ENCODE measurements at places on chromosomes 5 and 9.
A peak's percentile ranks its signal among the peaks of the same experiment; 100 is the strongest.

GRCh38 chr9:129030191-129030590 lies 2.1 kb upstream of the SH3GLB2 start:
- DNase-seq = no peak

DNA sequence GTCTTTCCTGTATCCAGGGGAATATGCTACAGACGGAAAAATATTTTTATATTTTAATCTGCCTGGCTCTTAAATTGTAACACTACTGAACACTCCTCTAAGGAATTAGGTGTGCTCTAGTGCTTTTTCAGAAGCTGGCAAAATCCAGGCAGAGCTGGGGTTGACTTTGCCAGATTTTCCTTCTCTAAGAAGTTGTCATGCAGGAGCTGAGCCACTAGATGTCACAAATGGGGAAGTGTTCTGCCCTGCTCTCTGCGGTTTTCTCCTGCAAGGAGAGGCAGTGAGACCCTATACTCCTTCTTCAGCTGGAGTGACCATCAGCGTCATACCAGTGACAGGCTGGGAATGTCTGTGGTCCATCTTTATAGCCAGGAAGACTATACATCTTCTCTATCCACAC lies 112.5 kb downstream of the HAPLN1 start:
- DNase-seq = no peak

GRCh38 chr9:120888626-120889025 lies 11.6 kb upstream of the PHF19 start:
- no peak for DNase-seq

GRCh38 chr5:89436464-89436863 lies 553.5 kb upstream of the MEF2C start:
- DNase-seq = no peak

GRCh38 chr5:26610577-26610976 lies 427.8 kb downstream of the CDH9 start:
- DNase-seq = no peak

DNA sequence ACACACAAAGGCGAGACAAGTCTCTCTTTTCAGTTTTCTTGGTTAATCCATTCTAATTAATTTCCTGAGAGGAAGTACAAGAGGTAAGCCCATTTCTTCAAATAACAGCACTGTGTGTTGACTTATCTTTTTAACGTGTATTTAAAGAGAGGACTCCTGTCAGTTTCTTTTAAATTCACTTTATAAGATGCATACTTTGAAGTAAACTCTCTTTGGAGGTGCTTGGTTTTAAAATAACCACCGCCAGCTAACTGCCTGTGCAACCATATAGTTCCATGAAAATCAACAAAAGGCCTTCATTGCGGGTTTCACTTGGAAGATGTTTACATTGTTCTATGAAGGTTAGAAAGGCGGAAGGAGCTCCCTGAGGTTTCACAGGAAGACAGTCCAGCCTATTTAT lies 13.1 kb upstream of the SERINC5 start:
- DNase-seq = no peak

GRCh38 chr5:143790457-143791112 lies 21.4 kb upstream of the HMHB1 start:
- no peak for DNase-seq

DNA sequence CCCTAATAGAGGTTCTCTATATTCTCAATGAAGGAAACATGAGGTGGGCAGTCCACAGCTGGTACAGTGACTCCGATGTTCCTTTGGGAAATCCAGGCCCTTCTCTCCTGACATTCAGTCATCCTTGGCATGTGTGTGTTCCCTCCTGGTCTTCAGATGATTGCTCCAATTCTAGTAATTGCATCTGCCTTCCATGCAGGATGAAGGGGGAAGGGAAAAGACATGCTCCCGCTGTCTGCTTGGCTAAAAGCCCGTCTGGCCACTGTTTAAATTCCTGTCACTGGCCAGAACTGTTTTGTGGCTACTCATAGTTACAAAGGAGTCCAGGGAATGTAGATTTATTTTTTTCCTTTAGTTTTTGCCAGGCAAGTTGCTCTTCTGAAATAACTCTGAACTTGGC lies 65.0 kb downstream of the MAST4 start:
- DNase-seq = no peak

- peak; percentile 29 for DNase-seq
Observed at GRCh38 chr5:42951293-42951840, 88.8 kb downstream of the ANXA2R start.

GRCh38 chr5:65749956-65750355 lies 28.0 kb downstream of the NLN start:
- DNase-seq = no peak

DNA sequence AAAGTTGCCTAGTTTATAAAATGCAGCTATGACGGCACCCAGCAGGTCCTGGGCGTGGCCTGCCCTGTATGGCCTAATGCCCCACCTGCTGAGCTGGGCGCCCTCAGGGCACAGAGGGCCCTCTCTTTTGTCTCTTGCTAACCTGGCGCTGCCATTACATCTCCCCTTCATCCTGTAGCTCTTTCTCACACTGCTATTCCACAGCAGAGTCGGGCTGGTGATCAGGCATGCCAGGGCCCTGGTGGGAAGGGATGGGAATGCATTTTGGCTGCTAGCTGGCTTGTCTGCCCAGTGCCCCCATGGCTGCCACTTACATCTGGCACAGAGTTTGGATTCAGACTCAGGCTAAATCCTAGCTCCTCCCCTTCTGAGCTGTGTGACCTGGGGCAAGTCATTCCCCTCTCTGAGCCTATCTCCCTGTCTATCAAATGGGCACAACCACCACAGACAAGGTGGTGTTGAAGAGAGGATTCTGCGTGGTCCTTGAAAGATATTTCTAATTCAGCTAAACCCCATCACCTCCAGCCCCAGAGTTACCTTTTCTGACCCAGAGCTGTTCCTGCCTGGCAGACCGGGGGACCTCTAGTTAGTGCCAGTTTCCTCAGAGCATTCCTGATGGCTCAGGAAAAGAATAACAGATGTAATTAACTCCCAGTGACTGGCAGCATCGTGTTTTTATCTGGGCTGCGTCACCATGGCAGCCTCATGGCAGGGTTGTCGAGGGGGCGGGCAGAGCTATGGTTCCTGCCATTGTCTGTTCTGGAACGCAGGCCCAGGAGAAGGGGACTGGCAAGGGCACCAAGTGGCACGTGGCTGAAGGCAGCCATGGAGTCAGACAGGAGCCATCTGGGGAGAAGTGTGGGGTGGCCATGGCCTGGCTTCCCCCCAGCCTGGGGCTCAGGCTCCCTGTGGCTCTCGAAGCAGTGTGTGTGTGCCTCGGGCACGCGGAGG lies 6.3 kb downstream of the PRR7 start:
- no peak for DNase-seq

DNA sequence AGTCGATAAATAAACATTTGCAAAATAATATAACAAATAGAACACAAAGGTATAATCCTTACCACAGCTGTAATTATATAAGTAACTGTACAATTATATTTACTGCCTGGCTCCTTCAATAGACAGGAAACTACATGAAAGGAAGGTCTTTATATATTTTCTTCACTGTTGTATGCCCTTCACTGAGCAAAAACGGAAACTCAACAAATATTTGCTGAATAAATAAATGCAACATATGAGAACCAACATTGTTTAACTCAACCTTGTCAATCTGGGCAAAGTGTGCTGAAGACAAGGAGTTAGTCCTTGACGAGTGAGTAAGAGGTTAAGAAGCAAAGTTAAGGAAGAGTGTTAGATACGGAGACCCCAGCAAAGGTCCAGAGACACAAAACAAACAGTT lies 22.6 kb downstream of the PSMD5 start:
- no peak for DNase-seq

- DNase-seq = no peak
Observed at GRCh38 chr5:1465117-1465516, 19.9 kb upstream of the SLC6A3 start.

DNA sequence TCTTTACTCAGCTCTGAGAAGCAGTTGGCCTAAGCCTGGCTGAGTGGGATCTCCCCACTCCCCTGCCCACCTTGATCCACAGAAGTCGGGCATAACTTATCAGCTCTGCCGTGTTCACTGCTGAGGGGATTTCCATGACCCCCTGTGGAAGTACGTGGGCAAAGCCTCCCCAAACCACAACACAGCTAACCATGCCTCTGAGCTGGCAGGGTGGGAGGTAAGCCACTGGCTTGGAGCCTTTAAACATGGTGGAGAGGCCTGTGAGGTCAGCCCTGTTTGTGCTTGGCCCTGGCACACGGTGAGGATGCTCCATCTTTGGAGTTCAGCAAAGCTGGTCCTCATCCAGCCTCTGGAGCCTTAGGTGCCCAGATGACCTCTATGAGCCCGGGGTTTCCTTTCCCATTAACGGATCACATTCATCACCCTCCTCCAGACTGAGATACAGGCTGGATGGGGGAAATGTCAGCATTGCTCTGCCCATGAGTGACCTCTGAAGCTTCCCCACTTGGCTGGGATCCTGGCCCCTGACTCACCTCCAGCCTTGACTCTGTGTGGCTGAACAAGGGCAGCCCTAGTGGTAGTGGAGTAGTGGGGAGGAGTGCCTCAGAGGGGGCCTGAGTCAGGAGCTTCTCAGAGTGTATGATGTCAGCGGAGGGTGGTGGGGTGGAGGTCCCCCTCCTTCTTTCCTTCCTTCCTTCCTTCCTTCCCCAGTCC lies 6.2 kb downstream of the PDLIM4 start:
- DNase-seq = no peak

DNA sequence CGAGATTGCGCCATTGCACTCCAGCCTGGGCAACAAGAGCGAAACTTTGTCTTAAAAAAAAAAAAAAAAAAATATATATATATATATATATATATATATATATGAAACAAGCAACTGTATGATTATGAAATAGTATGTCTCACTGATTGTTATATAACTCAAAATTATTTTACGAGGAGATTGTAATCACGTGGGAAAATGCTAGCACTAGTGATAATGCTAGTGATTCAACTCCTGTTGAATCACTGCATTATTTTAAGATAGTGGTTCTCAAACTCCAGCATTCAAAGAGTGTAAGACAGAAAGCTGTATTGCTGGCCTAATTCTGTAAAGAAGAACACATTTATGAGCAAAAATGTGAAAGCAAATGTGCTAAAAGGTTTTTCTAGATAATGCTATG lies 12.4 kb upstream of the PTPN3 start:
- no peak for DNase-seq

DNA sequence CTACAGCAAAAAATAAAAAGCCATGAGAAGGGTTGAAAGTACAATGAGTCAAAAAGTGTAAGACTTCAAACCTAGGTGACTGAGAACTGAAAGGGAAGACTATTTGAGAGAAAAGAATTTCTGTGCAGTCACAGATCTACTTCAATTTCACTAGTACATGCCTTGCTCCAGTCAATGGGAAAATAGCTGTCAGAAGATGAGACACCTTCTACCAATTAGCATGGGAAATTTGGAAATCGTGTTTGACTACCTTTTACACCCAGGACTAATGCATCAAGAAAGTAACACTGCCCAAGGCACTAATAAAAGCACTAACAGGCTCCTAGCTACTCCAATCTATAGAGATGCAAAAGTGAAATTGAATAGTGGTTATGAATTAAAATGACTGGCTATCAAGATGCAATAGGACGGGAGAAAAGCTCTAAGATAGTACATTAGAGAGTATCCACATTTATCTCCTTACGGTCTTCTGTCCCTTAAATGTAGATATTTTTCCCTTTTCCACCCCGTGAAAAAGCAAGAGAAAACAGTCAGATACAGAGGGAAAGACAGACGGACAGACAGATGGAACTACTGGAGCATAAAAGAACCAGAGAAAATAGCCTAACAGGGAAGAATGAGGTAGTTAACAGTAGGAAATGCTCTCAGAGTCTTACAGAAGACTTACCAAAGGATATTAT lies 15.2 kb downstream of the ERP44 start:
- no peak for DNase-seq

GRCh38 chr5:16033187-16033925 lies 146.2 kb downstream of the MARCHF11 start:
- DNase-seq = no peak

- DNase-seq = no peak
Observed at GRCh38 chr9:95626885-95627558, 110.3 kb upstream of the PTCH1 start.

DNA sequence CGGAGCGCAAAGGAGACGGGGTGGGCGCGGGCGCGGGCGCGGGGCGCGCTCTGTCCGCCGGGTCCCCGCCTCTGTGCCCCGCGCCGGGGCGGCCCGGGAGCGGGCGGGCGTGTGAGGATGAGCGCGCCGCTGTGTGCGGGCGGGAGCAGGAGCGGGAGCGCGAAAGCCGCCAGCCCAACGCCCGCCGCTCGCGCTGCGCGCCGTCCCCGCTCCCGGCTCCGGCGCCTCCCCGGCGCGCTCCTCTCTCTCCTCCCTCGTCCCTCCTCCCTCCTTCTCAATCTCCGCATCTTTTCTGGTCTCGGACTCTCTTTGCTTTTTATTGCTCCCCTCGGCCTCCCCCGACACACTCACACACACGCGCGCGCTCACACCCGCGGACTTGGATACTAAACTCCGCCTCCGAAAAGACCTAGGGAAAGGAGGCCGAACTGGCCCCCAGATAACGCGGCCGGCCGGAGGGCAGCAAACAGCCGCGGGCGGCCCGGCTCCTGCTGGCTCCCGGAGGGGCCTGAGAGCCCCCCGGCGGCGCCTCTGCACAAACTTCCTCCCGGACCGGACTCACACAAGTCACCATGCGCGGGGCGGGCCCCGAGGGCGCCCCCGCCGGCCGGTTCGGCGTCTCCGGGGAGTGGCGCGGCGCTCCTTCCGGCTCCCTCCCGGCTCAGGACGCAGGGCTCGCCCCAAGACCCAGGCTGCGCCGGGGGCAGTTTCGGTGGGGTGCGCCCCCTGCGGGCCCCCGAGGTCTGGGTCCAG lies at the start of gene FIBCD1:
FIBCD1 (minus strand) TSS at position 596 of the 753 bp plus-strand sequence. CDS start 640 bp downstream, outside the sequence.
- DNase-seq = no peak

GRCh38 chr9:68640421-68641089 lies 64.5 kb upstream of the PIP5K1B start:
- DNase-seq = no peak

- DNase-seq = peak; percentile 94
Observed at GRCh38 chr9:4084435-4084818, 215.4 kb downstream of the GLIS3 start.

DNA sequence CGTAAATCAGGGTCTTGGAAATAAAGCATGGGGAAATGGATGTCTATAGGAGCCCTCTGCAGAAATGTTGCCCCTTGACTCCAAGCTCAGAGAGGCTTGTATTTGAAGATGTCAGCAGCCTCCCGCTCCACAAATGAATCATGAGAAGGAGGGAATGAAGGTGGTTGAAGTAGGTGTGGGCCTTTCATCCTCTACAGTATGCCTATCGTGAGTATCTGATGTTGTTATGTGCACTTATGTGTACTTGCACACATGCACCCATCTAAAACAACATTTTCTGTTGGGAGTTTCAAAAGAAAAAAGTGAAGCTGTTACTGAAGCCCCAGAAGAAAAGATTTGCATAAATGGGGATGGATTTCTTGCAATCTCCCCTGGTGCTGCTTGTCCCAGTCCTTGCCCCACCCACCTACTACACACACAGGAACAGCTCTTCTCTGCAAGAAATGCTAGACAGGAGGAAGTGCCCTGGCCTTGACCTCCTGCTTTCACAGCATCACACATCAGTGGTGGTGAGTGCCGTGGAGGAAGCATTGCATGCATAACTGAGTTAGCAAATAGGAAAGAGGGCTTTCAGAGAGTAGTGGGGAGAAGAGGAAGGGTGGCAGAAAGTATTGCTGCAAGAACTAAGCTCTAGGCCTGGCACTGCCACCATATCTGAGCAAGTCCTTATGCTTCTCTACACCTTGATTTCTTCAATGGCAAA lies 156.1 kb downstream of the SNX18 start:
- DNase-seq = no peak

Measured in foreskin melanocyte (primary cell).